ENCODE measurements at places on chromosomes 7 and 10.

- DNase-seq: no peak
Measured at GRCh38 chr10:32957341-32958084, 517 bp downstream of the ITGB1 start.

DNA sequence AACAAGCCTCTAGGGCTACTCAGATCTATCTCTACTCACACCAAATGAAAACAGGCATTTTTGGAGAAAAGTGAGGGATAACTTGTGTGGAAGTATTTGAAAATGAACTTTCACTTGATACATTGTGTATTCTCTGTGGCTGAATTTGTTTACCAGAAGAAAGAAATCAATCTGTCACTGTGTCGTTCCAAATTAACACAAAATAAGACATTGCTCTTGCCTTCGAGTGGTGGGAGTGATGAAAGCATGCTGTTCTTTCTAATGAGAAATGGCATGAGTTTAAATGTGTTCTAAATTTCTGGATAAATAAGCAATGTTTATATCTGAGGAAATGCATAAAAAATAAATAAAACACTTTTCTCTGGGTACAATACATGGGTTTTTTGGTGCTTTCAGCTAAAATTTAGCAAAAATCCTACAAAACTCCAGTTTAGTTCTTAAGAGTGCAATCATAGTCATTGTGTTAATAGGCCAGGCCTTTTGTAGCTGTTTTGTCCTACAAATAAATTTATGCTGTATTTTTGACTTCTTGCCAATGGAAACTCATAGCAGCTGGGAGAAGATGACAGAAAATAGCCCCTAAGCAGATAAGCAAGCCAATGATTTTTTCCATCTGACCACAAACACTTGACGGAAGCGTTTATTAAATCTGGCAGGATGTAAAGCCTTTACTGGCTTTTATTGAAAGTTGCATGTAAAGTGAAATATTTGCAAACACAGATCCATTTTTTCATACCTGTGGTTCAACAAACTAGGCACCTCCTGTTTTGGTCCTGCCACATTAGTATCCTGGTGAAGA is 1064.1 kb upstream of the GHITM start:
- DNase-seq: no peak

DNA sequence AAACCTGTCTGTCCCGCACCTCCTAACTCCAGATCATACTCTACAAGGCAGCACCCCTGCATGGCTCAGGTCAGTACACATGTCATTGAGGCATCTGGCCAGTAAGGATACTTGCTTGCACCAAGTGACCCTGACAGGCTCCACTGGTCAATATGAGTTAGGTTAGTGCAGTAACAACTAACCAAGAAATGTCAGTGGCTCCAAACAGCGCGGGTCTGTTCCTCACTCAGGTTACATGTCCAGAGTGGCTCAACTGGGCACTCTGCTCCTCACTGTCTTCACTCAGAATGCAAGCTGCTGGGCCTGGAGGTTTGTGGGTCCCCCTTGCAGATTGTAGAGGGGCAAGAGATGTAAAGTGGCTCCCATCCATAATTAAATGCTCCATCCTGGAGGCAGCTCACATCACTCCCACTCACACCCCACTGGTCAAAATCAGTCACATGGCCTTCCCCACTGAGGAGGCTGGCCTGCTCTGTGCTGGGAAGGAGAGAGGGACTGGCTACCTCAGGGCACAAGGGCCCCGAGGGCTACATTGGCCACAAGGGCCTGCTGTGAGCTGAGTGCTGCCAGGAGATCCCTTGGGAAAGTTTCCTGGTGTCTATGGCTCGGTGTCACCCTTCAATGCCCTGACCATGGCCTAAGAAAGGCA is 109.1 kb upstream of the GDF10 start:
- no peak for DNase-seq

GRCh38 chr7:12827920-12828319 is 140.5 kb downstream of the ARL4A start:
- DNase-seq: no peak

GRCh38 chr10:47256751-47257336 is 43.2 kb upstream of the GDF10 start:
- DNase-seq: no peak

GRCh38 chr10:11165591-11166543 is 148.2 kb downstream of the CELF2 start:
- DNase-seq: peak; percentile 68

DNA sequence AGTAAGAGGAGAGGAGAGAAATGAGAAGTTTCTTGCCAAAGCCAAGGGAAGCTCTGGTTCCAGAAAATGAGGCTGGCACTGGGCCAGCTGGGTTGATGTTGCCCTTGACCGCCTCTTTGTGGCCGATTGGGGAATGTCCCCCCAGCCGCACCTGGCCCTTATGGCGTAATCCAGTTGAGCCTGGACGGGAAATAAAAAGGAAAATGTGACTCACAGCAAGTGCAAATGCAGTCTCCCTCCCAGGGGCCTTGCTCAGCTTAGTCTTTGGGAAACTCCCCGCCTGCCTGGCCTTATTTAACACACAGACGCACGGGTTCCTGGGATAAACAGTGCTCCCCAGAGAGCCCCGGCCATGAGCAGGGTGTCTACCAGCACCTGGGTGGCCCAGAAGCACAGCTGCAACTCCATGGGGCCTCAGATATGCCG is 174.8 kb downstream of the KIAA1217 start:
- DNase-seq: no peak

- no peak for DNase-seq
Measured at GRCh38 chr7:2633538-2634266, 1.9 kb downstream of the TTYH3 start.

- DNase-seq: no peak
Measured at GRCh38 chr7:102093599-102094315, 192.9 kb upstream of the SH2B2 start.

GRCh38 chr7:144818511-144818910 is 17.3 kb downstream of the TPK1 start:
- peak; percentile 53 for DNase-seq

GRCh38 chr10:62589689-62590088 is 214.8 kb upstream of the ADO start:
- no peak for DNase-seq

- no peak for DNase-seq
Measured at GRCh38 chr10:99520040-99520846, 12.5 kb upstream of the NKX2-3 start.

DNA sequence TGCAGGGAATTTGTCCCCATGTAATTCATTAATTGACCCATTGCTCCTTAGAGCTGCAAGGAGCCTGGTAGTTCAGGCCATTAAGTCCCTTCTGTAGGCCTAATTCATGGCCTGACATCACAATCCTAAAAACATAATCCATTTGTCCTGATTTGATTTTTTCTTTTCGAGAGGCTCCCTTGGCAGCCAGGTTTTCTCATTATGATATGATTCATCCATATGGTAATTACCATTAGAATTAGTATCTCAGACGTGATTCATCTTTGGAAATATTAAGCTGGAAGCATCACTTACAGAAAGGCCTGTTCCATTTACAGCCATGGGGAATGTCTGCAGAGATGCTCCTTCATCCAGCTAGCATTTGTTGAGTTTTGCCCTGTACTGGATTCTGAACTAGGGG is 128.5 kb downstream of the PLCE1 start:
- no peak for DNase-seq

DNA sequence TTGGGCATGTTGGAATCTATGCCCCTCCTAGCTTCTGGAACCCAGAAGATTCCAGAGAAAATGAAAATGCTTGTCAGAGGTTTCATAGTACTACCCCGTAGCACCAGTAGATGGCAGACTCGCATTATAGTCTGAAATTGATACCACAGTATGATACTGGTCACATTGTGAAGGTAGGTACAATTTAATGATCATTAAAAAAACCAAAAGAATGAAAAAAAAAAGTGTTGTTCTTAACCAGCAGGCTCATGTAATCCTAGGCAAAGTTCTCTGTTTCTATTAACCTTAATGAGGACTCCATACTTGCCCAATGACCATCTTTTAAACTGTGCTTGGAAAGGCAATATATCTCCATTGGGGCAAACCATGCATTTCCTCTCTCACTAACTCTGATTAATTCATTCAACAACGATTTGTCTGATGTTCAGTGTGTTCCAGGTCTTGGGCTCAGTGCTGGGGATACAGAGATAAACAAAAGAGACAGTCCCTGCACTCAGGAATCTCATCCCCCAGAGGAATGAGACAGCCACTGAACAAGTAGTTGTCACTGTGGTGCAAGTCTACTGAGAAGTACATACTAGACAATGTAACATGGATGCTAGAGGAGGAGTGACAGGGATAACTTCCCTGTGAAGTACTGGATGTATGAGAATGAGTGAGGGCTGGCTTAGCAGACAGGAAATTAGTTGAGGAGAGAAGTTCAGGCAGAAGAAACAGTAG is 223.5 kb upstream of the PHYHIPL start:
- no peak for DNase-seq

- no peak for DNase-seq
Measured at GRCh38 chr10:35400595-35401268, 64.4 kb downstream of the CCNY start.

DNA sequence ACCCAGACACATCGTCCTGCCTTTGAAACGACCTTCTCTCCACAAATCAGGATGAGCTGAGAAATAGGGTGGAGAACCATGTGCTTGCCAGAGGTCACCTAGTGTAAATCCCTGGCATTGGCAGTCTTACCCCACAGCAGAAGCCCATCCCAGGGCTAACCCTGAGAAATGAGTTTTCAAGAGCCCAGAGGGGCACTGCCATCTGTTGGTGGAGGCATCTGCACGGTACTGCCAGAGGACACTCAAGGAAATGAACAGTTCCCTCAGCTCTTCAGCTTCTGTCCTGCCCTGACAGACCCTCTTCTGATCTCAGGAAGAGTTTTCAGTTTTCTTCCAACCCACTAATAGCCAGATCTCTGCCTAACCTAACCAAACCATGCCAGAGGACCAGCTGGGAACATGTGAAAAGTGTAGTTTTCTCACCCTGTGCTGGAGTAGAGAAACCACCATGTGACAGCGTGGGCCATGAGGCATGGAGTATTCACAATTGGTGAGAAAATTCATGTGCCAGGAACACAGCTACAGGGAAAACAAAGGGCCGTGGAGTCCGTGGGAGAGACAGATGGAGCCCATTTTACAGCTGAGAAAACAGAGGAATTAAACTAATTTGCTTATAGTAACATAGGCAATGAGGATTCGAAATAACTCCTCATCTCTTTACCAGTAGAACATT is 37.7 kb upstream of the ITPRID1 start:
- DNase-seq: no peak

- no peak for DNase-seq
Measured at GRCh38 chr10:21811245-21811585, 192.3 kb downstream of the DNAJC1 start.

DNA sequence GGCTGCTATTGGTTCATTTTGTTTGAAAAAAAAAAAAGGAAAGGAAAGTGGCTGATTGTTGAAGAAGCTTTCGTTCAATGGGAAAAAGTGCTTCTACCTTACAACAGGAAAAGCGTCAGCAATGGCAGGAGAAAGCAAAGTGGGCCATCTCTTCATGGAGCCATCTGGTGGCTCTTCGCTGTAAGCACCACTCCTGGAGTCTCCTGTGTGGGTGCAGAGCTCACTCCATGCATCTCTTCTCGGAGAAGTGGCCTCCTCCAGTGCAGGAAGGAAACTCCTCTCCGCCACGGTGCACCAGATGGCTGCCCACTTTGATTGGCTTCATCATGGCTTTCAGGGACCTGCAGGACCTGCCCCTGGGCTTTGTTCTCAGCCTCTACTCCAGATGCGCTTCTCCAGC is 250.9 kb downstream of the PTEN start:
- DNase-seq: no peak

DNA sequence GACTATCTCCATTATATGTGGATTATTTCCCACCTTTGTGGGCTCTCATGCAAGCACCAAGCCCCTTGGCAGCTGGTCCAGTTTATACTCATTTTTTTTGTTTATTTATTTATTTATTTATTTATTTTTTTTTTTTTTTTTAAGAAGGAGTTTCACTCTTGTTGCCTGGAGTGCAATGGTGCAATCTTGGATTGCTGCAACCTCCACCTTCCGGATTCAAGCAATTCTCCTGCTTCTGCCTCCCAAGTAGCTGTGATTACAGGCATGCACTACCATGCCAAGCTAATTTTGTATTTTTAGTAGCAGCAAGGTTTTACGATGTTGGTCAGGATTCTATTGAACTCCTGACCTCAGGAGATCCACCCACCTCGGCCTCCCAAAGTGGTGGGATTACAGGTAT is 2.8 kb downstream of the PRTFDC1 start:
- DNase-seq: no peak

DNA sequence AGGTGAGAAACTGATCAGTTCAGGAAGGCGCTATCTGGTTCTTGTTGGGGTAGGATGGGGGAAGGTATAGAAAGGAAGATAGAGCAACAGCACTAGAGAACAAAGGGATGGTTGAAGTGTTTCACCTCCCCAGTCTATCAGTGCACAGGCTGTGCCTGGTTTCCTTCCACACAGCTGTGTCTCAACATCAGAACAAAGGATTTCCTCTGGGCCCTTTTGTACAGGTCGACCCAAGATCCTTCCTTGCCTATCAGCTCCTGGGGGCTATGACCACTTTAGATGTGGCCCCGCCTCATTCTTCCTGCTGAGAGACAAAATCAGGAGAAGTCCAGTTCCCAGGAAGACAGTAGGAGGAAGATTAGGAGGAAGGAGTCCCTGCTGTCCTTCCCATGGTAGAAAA is 65.6 kb downstream of the NAMPT start:
- DNase-seq: no peak

All from effector CD4-positive, alpha-beta T cell (primary cell).